ENCODE measurements at places on chromosomes 12 and 14.

DNA sequence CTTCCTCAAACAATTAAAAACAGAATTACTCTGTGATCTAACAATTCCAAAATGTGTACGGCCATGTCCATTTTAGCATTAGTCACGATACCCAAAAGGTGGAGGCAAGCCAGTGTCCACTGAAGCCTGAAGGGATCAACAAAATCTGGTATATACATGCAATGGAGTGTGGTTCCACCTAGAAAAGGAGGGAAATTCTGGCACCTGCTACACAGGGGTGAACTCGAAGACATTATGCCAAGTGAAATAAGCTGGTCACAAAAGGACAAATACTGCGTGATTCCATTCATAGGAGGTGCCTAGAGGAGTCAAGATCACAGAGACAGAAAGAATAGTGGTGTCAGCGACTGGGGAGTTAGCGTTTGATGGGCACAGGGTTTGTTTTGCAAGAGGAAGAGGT is 331.4 kb downstream of the MED13L start:
- no peak for DNase-seq

GRCh38 chr12:104684884-104685283 is 228.1 kb downstream of the CHST11 start:
- DNase-seq = no peak

DNA sequence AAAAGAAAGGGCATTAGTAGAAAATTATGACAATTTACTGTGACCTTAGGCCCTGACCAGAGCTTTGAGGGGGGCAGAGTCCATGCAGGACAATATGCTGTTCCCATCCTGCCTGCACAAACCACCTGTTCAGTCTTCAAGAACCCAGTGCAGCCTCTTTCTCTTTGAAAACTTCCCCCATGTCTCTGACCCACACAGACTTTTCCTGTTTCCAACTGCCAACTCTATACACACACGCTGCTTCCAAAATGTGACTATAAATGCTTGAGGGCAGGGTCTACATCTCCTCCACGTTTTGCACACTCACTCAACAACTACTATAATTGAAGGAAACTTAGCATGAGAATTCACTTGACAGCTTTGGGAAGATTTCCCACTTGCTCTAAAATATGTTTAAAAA is 36.6 kb upstream of the SYCP3 start:
- peak; percentile 31 for DNase-seq

DNA sequence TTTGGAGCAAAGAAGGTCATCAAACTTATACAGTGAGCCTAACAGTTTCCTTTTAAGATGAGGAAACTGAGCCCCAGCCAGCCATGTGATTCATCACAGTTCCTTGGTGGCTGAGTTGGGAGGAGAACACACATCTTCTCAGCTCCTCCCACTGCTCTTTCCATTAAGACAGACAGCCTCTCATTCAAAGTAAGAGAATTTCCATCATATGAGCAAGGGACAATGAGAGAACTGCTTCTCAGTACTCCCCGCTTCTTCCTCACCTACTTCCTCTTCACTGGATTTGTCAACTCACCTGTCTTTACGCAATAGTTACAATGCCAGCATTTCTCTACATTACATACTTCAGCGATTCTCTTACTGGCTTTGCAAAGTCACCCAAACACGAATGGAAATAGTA is 2.2 kb downstream of the IFNG start:
- no peak for DNase-seq

GRCh38 chr12:71439613-71440344 is at the start of gene LGR5:
LGR5 (plus strand) TSS chr12:71439798; CDS start chr12:71440081, 283 bp downstream.
- DNase-seq = no peak

GRCh38 chr12:122090759-122091515 is 12.4 kb downstream of the MLXIP start:
- no peak for DNase-seq

DNA sequence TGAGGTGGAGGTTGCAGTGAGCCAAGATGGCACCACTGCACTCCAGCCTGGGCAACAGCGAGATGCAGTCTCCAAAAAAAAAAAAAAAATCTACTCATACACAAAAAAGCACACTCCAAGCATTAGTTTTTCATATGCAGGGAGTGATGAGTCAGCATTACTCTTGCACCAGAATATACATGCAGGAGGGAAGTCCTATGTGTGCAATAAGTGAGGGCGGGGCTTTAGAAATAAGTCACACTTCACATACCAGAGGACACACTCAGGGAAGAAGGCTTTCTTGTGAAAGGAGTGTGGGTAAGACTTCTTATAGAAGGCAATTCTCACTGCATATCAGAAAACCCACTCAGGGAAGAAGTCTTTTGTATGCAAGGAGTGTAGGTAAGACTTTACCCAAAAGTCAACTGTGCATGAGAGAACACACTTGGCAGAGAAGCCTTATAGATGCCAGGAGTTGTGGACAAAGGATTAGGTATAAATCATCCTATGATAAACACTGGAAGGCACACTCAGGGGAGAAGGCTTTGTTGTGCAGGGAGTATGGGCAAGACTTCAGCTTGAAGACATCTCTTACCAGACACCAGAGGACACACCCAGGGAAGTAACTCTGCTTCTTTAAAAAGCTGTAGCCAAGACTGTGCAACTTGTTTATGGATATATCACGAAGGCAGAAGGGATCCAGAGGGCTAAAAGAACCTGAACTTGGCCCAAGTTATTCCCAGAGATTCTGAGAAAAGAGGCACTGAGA is 50.5 kb downstream of the ATF7 start:
- DNase-seq = no peak

DNA sequence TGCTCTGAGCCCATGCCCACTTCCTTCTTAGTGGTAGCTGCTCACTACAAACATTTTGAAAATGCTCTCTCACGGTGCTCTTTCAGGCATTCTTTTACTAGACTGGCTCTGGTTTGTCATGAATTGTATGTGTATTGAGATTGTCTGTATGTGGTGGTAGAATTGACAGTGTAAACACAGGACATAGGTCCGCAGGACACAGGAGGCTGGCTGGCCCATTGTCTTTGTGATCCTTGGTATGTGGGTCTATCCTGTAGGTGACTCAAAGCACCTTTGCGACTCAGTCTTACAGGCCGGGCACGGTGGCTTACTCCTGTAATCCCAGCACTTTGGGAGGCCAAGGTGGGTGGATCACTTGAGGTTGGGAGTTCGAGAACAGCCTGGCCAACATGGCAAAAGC is 250.9 kb downstream of the C12orf75 start:
- DNase-seq = no peak

DNA sequence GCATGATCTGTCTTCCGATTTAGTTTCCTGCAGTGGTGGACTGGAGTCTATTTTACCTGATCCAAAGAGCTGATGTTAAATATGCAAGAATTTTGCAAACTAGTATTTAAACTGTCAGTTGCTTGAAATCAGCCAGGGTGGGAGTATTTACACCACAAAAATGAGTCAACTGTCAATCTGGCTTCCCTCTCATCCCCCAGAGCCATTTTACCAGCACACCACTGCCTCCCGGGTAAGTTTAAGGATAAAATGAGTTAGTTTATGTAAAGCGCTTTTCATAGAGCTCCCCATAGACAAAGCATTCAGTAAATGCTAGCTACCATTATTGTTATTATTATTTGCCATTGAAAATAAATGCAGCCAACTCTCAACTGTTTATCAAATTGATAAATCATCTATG is 106.3 kb upstream of the FRMD6 start:
- DNase-seq = no peak

- DNase-seq = no peak
Measured at GRCh38 chr14:61330511-61330910, 9.1 kb downstream of the PRKCH start.

DNA sequence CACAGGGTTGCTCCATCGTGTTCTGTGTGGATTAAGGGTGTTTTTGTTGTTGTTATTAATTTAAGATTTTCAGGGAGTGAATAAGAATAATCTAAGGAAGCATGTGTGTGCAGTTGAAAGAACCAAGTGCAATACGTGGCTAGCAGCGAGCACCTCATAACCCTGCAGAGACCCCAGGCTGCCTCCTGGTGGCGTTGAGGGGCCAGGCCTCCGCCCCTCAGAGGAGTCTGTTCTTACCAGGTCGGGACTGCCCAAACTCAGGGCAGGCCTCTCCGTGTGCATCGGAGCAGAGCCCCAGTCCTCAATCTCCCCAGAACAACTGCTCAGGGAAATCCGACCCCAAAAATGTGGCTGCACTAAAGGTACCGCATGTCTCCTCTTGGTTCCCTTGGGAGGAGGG is 36.8 kb downstream of the IL31 start:
- no peak for DNase-seq

DNA sequence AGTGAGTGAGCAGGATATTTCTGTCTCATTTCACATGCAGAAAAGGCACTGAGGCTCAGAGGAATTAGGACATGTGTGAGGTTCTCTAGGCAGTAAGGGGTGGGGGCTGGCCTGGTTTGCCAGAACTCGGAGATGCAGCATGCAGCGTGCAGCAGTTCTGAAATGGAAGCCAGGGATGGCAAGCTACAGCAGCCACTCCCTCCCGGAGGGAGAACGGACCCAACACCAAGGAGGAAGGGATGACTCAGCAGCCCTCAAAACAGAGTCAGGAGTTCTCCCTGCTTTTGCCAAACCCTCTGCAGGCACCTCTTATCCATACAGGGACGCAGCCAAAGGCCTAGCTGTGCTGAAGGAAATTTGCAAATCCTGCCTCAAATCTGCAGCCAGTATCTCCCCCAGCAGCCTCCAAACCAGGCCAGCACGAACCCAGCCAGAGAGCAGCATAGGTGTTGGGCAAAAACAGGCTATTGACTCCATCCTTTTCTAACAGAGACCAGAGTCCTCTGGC is 10.3 kb upstream of the SERPINA3 start:
- no peak for DNase-seq

GRCh38 chr12:63445224-63445880 is 222.9 kb downstream of the DPY19L2 start:
- DNase-seq = no peak

GRCh38 chr14:95488376-95489213 is 27.9 kb downstream of the SYNE3 start:
- no peak for DNase-seq

- no peak for DNase-seq
Measured at GRCh38 chr12:54299515-54300224, 1.1 kb downstream of the NFE2 start.
